ENCODE measurements at places on chromosomes 3 and 15. TPM values are rescaled to one million over a fixed set of nuclear protein-coding genes. Genes with fewer than 3 reads are reported as not detected.

Gene CTDSPL
- total RNA-seq, result 78.3 TPM

Gene SQOR
- 67.5 TPM for total RNA-seq

Gene ANKUB1
- not detected for total RNA-seq

Gene CTSH
- 201 TPM for total RNA-seq

DNA sequence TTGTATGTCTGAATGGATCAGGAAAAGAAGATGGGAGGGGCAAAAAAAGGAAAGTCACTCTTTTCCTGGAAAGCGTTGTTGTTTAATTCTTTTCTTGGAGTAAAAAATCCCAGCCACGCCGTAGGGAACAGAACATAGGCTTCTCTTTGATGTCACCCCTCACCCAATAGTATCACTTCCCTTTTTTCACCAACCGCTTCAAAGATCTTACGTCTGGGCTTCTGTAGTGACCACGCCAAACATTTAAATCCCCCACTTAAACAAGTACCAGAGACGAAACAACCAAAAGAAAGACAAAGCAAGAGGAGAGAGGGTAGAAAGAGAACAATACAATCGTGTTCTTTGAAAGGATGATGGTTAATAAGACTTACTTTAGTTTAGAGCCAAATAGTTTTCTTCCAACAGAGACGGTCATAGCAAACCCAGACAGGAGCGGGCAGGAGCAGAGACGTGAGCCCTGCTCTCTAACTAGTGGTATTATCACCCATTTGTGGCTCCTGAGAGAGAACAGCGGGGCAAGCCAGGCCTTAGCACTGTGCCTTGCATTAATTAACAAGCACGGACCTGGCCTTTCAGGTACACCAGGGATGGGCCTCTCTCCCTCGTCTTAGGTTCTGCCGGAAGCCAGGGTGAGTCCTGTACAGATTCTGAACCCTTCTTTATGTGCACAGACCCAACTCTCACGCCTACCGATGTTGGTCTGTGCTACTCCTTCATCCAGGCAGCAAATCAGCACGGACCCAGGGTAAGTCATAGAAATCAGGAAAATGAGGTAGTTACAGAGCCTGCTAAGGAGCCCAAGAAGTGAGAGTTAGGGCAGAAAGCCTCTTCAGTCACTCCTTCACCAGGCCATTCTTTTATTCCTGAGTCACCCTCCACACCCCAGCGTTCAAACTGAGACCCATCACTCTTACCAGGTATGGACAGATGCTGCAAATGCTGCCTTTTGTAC is 28.2 kb upstream of the BCL6 start:
- H3K4me1 ChIP-seq, result no peaks in the 10 kb centered on the region
- DNase-seq, result no peak
- H3K27ac ChIP-seq, result no peak overlapping the region
- no peaks in the 10 kb centered on the region for H3K27me3 ChIP-seq
- no peaks in the 10 kb centered on the region for H3K36me3 ChIP-seq

DNA sequence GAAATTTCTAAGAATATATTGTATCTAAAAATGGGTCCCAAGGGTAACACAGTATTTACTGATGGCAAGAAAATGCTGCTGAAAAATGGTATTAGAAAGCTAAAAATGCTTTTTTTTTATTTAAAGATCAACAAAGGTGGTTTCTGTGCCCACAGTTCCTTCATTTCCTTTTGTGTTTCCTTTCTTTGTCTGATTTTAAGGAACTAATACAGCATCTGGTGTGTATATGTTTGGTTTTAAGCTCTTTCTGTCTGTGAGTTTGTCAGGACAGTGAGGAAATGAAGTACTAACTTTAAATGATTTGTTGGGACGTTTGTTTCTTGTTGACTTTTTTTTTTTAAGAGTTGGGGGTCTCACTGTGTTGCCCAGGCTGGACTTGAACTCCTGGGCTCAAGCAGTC is 38.2 kb downstream of the RASA2 start:
- H3K27ac ChIP-seq, result no peak overlapping the region
- DNase-seq, result no peak

DNA sequence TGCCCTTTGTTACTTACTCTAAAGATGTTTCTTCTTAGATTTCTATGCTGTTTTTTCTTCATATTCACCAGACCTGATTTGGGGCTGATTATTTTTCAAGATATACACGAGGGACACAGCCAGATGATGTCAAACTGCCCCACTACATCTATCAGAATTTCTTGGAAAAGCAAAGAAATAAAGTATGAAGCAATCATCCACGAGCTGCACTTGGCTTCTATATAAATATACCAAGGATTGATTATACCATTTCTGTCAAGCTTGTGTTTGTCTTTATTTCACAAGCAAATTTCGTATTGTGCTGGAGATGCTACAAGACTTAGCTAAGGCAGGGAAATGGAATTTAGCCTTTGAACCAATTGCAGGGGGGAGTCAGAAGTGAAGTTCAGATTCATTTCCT is 715.1 kb upstream of the NR2F2 start:
- no peaks in the 10 kb centered on the region for H3K4me1 ChIP-seq
- H3K27me3 ChIP-seq, result no peaks in the 10 kb centered on the region
- H3K27ac ChIP-seq, result no peak overlapping the region
- H3K36me3 ChIP-seq, result no peaks in the 10 kb centered on the region

GRCh38 chr3:90145094-90145860 is 1037.9 kb downstream of the EPHA3 start:
- no peaks in the 10 kb centered on the region for H3K4me1 ChIP-seq
- DNase-seq, result peak; percentile 5
- no peak overlapping the region for H3K27ac ChIP-seq
- H3K36me3 ChIP-seq, result no peaks in the 10 kb centered on the region
- H3K4me3 ChIP-seq, result no peak overlapping the region

DNA sequence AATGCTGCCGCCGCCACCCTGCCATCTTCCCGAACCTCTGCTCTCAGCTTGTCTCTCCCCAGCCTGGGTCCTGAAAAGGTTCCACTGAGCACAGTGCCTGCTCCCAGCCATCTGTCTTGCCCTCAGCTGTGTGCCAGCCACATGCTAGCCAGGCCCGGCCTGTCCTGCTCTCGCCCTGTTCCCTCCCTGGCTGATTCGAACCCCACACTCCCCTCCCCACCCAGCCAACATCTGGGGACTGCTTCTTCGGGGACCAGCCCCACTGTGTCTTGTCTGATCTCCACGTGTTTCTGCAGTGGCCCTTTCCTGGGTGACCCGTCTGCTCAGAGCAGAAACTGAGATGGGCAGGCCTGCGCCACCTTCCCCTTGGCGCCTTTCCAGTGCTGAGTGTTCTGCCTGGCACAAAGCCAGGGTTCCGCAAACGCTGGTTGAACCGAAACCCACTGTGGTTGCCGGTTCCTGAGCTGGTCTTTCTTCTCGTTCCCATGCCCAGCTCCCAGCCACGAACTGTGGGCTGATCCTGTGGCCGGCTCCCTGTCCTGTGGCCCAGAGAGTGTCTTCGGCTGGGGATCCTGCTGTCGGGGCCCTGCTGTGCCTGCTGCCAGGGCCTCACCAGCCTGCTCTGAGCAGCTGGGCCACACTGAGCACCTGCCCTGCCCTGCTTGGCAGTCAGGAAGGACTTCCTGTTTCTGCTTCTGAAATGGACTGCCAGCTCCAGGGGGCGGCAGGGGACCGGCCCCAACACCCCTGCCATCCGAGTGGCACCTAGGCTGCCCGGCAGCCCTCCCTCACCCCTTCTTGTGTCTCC is 62.7 kb upstream of the KLF13 start:
- H3K36me3 ChIP-seq, result no peaks in the 10 kb centered on the region
- H3K4me3 ChIP-seq, result no peak overlapping the region
- peak; percentile 93 for DNase-seq
- H3K27me3 ChIP-seq, result no peaks in the 10 kb centered on the region
- peaks cover 34% of the 10 kb centered on the region for H3K4me1 ChIP-seq

- peaks cover 10% of the 10 kb centered on the region for H3K4me1 ChIP-seq
- no peak overlapping the region for H3K27ac ChIP-seq
These were observed 62.1 kb downstream of the CAPN7 start for GRCh38 chr3:15268033-15268631.

DNA sequence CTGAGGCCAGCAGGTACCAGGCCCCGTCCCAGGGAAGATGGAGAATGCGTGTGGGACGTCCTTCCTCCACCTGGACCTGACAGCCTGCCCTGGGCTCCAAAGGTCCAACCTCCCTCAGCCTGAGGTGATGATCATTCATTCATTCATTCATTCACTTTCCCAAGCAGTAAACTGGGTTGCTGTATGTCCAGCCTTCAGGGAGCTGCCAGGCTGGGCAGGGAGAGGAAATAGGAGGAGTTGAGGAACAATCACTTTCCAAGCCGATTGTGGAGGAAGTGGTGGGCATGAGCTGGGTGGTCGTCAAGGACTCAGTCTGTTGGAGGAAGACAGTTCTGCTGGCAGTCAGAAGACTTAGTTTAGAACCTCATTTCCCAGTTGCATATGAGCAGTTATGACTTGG is 10.2 kb upstream of the CCDC33 start:
- peaks cover 5% of the 10 kb centered on the region for H3K4me1 ChIP-seq
- H3K27ac ChIP-seq, result no peak overlapping the region
- no peaks in the 10 kb centered on the region for H3K36me3 ChIP-seq
- no peaks in the 10 kb centered on the region for H3K27me3 ChIP-seq
- DNase-seq, result no peak

DNA sequence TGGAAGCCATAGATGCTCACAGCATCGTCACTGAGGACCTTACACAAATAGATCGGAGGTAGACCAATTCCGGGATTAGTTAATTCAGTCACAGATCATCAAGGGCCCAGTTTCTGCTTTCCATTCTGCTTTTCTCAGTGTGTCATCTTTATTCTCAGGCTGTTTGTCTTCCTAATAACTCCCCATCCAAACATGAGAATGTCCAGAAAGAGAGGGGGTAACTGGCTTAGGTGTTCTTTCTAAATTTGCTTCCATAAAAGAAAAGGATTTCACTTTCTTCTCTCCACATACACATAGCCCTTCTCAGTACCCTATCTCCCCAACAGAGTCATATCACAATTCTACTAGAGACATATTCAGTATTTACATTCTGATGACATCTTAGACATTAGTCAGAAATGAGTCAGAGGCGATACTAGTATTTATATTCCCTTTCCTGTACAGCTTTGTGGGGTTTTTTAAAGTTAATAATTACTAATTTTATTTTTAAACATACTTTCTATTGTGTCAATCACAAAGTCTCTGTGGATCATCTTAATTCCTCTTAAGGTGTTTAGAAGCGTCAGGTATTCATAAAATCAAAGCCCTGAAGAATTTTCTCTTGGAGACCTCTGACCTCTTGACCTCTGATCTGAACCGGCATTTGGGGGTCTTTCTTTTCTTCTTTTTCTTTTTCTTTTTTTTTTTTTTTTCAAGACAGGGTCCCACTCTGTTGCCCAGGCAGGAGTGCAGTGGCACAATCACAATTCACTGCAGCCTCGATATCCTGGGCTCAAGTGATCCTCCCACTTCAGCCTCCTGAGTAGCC is 24.3 kb upstream of the IL12A start:
- H3K27ac ChIP-seq, result no peak overlapping the region
- no peak overlapping the region for H3K4me3 ChIP-seq
- H3K4me1 ChIP-seq, result no peaks in the 10 kb centered on the region
- H3K27me3 ChIP-seq, result no peaks in the 10 kb centered on the region
- no peak for DNase-seq

DNA sequence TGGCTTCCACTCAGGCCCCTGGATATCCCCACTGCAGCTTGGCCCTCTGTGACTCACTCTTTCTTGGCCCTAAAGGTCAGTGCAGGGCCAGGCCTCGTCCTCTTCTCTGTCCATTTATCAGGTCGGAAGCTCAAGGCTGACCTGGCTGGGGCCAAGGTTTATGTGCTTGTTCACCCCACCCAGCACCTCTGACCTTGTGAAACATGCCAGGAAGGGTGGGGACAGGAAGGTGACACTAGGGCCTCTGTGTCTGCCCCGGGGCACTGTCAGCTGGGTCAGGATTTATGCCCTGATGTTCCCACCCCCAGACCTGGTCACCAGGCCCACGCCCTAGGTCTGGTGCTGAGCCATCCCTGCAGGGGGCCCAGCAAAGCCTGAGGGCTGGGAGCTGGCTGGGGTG is 103.8 kb downstream of the FBLN2 start:
- no peak for DNase-seq
- no peak overlapping the region for H3K4me3 ChIP-seq
- H3K4me1 ChIP-seq, result no peaks in the 10 kb centered on the region
- H3K36me3 ChIP-seq, result no peaks in the 10 kb centered on the region
- H3K27me3 ChIP-seq, result no peaks in the 10 kb centered on the region

DNA sequence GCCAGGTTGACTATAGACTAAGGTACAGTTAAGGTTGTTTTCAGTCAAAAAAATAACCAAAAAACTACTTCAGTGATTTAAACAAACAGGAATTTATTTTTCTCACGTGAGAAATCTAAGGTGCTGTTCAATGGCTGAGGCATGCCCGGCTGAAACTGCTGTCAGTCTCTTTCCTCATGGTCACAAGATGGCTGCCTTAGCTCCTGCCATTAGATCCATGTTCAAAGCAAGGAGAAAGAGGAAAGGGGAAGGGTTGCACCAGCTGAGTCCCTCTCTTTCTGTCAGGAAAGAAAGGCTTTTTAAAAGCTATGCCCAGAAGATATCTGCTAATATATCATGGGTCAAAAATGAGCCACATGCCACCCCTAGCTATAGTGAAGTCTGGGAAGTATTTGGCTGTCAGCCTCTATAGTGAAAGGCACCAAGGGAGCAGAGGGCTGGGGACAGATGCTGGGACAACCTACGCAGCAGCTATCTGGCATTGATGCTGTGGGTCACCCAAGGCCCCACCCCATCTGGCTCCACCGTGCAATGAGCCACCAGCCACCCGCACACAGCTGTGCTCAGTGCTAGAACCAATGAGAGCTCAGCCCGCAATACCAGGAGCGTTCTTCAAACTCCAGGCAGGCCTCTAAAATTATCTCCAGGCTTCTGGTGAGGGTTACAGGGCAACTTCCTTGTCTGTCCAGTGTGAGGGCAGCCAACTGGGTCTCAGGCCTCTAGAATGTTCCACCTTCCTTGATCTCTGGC is 64.7 kb upstream of the GATA2 start:
- DNase-seq, result no peak
- H3K27ac ChIP-seq, result no peak overlapping the region
- no peak overlapping the region for H3K4me3 ChIP-seq
- no peaks in the 10 kb centered on the region for H3K36me3 ChIP-seq
- no peaks in the 10 kb centered on the region for H3K27me3 ChIP-seq
- H3K4me1 ChIP-seq, result no peaks in the 10 kb centered on the region

- H3K27me3 ChIP-seq, result no peaks in the 10 kb centered on the region
- no peak overlapping the region for H3K27ac ChIP-seq
- no peak overlapping the region for H3K4me3 ChIP-seq
- DNase-seq, result no peak
- H3K4me1 ChIP-seq, result no peaks in the 10 kb centered on the region
These were observed 235.3 kb upstream of the ROPN1 start for GRCh38 chr3:124227150-124227630.

All from kidney (tissue), 22 donors.